ENCODE measurements at places on chromosomes 2 and 18.

GRCh38 chr2:13545320-13545719, 828.6 kb downstream of the TRIB2 start:
- DNase-seq: no peak

GRCh38 chr2:179341152-179341866, 76.7 kb upstream of the SESTD1 start:
- DNase-seq: no peak

- no peak for DNase-seq
Measured at GRCh38 chr2:7900593-7900992, 781.3 kb upstream of the ID2 start.

GRCh38 chr2:60954139-60954538, 63.4 kb upstream of the PEX13 start:
- DNase-seq: no peak

- DNase-seq: no peak
Measured at GRCh38 chr2:42566837-42567321, 1.6 kb upstream of the MTA3 start.

- DNase-seq: no peak
Measured at GRCh38 chr2:234329202-234329960, 167.5 kb downstream of the ARL4C start.

GRCh38 chr18:23350188-23350587, 102.9 kb upstream of the RIOK3 start:
- DNase-seq: no peak

DNA sequence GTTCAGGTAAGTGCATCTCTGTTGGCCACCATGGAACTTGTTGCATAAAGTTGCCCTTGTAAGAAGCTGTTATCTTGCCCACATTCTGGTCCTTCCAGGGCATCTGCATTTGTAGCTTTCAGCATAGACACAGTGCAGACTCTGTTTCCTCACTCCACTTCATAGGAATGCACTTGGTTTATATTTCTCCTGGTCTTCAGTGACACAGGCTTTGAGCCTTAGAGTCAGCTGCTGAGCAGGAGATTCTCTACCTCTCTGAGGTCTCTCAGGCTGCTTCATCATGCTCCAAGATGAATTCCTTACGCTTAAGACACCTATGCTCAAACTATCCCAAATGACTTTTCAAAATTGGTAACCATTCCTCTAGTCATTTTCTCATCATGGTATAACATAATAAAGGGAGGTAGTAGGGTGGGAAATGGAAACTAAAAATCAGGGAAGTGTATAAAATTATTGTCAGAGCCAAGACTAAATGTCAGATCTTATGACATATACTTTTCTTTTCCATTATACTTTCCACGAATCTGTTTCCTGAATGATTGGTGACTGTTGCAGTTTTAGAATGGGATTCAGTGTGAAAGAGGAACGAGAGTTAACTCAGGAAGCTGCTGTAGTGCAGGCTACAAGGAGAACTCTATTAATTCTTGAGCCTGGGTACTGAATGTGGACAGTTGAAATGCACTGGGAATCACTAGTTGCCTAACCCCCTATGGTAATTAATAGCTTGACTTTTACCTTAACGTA, 72.0 kb downstream of the GALNT1 start:
- DNase-seq: no peak

GRCh38 chr18:23531912-23532311, 28.6 kb downstream of the RMC1 start:
- DNase-seq: no peak

DNA sequence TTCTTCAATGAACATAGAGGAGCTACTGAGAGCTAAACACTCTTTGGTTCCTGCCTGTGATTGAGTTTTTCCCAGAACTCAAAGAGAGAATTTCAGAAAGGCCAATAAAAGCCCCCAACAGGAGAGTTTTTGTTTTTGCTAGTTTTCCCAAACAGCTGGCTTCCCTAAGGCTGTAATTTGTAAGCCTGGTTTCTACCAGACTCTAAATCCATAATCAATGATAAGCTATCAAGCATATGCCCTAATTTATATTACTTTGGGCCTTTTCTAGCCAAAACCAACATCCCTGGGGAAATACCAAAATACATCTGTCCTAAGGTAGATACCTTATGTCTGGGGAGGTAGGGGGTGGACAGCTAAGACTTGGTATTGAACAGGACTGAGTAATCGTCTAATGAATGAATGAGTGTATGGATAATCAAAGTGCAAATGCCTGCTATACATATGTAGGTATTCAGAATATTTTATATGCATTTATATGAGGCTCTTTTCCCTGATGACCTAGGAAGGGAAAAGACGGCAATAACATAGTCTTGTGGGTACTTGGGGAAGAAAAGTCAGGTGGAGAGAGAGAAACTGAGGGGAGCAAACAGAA, 26.0 kb upstream of the APOB start:
- no peak for DNase-seq

- DNase-seq: no peak
Measured at GRCh38 chr2:11458753-11459152, 7.2 kb downstream of the E2F6 start.

DNA sequence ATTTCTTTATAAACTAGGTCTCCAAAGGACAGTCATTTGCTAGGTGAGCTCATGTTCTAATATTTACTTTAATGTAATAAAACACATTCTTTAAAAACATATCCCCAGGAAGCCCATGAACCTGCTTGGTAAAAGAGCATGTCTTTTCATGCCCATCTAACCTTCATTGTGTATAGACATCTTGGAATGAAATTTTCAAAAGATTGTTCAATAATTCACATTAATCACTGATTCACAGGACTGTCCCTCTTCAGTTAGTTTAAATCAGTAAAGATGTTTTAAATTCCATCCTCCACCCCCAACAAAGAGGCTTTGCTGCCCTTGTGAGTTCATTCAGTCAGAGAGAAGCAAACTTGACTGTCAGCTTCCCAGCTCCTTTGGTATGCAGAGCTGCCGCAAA, 633.4 kb upstream of the CELF4 start:
- DNase-seq: no peak

GRCh38 chr18:9354256-9354655, 19.7 kb downstream of the TWSG1 start:
- no peak for DNase-seq

DNA sequence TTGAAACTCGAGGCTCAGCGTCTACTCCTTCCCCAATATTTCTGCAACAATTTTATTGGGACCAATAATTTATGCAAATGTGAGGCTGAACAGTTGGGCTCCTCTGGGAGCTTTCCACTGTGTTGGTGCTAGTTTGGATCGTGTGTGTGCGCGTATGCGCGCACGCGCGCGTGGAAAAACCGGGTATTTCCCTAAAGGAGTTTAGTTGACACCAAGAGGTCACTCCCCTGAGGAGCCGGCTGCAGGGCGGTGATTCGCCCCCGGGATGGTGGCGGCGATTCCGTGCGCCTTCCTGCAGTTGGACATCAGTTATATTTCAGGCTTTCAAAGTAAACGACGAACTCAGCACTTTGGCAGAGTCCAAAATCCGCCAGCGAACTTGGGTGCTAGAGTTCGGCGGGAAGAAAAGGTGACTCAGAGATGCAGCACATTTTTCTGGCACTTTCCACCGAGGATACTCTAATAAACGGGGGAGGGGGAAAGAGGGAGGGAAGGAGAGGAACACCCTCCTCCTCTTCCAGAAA, 186.5 kb upstream of the FANCL start:
- no peak for DNase-seq

GRCh38 chr2:175188761-175189160, 7.3 kb upstream of the ATP5MC3 start:
- no peak for DNase-seq

DNA sequence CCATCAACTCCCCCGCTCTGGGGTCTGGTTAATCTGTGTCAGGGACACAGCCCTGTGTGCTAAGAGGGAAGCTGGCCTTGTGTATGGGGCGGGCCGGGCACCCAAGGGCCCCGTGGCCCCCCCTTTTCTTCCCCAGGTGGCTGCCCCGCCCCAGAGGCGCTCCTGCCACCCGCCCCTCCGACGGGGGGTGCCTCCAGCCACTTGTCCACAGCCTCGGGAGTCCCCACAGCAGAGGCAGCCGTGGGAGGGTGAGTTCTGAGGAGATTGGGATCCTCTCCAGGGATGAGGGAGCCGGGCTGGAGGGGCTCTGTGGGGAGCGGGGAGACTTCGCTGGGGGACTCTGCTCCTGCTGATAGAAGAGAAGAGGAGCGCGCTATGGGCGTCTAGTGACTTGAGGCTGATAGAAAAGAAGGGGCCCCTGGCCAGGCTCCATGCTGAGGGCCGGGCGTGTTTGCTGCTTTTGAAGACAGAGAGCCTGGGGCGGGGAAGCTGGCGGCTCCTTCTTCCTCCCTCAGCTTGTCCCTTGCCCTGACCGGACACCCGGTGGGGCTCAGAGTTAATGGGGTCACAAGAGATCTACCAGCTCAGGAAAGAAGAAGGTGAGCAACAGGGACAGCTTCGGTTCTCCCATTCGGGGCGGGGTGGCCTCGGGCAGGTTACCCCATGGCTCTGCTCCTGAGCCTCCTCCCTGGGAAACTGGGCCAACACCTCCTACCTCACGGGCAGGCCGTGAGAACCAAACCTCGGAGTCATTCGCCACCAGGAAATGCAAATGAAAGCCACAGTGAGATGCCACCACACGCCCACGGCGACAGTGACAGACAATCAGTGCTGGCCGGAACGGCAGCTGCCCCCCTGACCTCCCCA, 89.4 kb upstream of the TAF1B start:
- no peak for DNase-seq

GRCh38 chr18:7248877-7249276, 18.0 kb downstream of the LRRC30 start:
- DNase-seq: no peak

DNA sequence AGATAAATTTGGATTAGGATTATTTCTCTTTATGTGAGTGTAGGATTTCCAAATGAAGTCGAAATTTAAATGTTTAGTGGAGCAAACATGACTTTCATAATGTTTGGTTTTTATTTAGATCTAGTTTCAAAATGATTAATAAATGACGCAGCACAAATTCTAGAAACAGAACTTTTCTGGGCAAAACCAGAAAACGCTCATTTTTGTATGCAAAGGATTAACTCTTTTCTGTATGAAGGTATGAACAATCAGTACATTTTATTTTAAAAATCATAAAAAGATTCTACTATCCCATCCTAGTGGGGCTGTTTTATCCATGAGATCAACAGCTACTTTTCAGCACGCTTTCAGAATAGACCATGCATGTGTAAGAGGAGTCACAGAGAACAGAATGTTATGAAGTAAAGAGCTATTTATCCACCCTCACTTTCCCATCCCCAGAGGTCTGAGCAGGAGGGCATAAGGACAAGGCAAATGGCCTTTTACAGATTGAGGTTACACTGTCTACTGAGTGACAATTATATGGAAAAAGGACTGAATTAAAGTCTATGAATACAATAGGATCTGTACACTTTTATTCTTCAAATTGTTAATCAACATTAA, 270.8 kb downstream of the ZEB2 start:
- no peak for DNase-seq

GRCh38 chr2:237955640-237956401, 11.0 kb upstream of the UBE2F start:
- no peak for DNase-seq

DNA sequence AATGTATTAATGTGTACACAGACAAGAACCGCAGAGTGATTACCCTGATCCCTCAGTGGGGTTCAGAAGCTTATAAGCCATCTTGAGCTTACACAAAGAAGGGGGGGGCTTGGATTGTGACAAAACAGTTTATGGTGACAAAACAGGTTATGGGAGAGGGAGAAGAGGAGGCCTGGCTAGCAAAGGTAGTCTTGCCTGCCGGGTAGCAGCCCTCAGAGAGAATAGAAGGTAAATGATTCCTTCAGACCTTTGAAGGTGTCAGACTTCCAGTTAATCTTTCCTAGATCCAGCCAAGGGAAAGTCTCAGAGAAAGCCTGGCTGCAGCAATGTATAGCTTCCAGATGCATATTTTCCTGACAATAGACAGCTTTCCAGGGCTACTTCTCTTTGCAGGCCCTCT, 44.6 kb upstream of the RAPH1 start:
- DNase-seq: no peak
